ENCODE measurements at places on chromosomes 13 and 19.

DNA sequence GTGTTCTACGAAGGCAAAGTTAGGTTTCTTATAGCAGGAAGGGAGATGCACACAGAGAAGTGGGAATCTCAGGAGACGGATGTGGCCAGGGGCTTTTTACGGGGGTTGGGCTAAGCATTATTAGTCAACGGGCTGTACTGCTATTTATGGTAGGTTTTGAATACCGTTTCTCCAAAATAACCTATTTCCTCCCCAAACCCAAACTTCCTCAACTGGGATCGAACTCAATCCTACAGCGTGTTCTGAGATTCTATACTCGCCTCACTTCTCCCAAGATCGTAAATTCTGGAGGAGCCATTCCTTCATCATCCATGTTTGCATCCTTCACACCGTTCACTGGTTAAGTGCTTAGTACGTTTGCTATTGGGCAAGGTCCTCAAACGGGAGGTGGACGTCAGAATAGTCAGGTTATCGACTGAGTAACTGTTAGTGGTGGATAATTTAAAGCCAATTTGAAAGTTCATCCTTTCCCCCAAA, 1.2 kb upstream of the TRIM13 start:
- no peak for DNase-seq

GRCh38 chr13:100521851-100522617, 66.6 kb downstream of the GGACT start:
- no peak for DNase-seq

DNA sequence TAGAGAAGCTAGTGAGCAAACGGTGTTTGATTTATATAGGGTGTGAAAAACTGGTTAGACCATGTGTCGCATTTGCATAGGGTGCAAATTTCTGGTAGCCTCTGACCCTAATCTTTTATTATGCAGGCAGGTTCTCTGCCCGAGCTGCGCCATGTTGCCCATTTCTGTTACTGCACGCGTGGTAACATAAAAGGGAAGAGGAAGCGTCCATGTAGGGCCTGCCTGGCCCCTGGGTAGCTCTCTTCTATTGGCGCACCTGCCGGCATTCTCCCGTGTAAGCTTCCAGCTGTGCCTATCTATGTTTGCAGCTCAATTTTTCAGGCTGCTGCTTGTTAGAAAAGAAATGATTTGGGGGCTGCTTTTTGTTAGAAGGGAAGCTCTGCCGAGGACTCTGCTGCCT, 14.0 kb upstream of the CD70 start:
- no peak for DNase-seq

- DNase-seq: no peak
These were observed 54.8 kb downstream of the GATAD2A start for GRCh38 chr19:19460258-19460731.

- DNase-seq: no peak
These were observed 9.1 kb downstream of the AP2S1 start for GRCh38 chr19:46841458-46842083.

DNA sequence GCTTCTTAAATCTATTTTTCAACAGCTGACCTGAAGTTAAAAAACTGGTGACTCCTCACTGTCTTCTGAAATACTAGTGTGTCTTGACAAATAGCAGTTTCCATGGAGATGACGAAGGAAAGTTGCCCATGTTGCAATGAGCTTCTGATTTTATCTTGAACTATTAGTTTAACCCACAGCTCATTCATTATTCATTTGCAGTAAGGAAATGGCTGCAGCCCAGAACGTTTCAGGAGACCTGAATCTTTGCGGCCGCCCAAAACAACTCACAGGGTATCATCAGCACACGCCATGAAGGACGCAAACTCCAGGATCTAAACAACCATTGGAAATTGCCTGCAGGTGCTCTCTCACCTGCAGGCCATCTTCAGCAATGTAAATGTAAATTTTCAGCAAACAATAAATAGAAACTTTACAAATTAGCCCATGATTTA, 142.5 kb downstream of the DCLK1 start:
- DNase-seq: no peak

GRCh38 chr13:100436099-100436498, 152.5 kb downstream of the GGACT start:
- DNase-seq: no peak

GRCh38 chr19:48772503-48772953, 17.2 kb downstream of the FGF21 start:
- no peak for DNase-seq

- DNase-seq: no peak
These were observed 26.7 kb downstream of the RCBTB2 start for GRCh38 chr13:48506092-48506701.

- no peak for DNase-seq
These were observed 52.5 kb downstream of the FLT3 start for GRCh38 chr13:28047757-28048388.

DNA sequence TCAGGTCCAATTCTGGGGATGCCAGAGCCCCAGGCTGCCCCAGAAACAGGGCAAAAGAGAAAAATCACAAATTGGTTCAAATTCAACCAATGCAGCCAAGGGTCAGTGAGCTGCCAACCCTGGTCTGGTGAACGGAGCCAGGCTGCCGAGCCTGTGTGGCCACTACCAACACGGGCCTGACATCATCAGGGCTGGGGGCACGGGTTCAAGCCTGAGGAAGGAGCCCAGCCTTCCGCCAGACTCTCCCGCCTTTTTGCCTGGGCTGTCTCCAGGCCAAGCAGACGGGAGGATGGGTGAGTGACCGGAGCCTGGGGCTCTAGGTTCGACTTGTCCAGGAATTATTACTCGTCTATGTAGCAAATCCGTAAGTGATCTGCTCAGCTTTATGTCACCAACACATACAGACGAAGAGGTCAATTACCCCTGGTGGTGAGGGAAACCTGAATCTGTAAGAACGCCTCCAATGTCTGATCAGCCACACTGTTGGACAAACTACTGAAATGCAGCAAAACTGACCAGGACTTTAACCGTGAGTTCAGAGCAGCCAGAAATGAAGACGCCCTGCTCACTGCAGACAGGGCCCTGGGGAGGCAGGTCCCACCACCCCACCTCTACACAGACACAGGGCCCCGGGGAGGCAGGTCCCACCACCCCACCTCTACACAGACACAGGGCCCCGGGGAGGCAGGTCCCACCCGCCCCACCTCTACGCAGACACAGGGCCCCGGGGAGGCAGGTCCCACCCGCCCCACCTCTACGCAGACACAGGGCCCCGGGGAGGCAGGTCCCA, 31.8 kb downstream of the RAB20 start:
- no peak for DNase-seq

DNA sequence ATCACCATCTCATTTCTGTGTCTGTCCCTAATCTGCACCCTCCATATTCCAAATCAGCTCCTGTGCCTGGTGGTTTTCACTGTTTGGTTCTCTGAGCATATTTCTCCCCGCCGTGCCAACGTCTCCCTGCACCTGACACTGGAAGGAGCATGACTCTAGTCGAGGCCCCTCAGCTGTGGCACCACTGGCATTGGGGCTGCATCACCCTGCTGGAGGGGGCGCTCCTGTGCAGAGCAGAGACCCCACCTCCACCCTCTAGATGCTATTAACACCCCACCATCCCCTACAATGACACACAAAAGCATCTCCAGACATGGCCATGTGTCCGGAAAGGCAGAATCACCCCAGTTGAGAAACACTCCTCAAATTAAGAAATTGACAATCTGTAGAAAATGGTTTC, 20.8 kb downstream of the ZSCAN5C start:
- DNase-seq: no peak

DNA sequence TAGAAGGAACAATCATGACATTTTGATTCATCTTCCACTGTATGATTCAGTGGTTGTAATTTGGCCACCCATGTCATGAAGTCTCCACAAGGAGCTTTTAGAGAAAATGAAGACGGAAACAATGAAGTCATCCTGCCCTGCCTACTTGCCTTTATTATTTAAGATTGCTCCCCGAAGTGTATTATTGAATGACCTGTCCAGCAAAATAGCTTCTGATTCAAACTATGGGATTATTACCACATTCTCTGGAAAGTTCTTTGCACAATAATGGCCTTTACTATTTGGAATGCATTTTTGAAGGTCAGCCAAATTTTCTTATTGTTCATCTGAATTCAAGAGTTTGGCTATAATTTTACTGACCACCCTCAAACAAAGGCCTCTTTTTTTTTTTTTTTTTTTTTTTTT, 77.8 kb upstream of the RFC3 start:
- DNase-seq: no peak

GRCh38 chr13:33445476-33445875, 159.9 kb upstream of the STARD13 start:
- DNase-seq: no peak

- DNase-seq: no peak
These were observed 204.9 kb upstream of the KL start for GRCh38 chr13:32811297-32811800.

- DNase-seq: no peak
These were observed 9.7 kb downstream of the PRKACA start for GRCh38 chr19:14107581-14108461.

DNA sequence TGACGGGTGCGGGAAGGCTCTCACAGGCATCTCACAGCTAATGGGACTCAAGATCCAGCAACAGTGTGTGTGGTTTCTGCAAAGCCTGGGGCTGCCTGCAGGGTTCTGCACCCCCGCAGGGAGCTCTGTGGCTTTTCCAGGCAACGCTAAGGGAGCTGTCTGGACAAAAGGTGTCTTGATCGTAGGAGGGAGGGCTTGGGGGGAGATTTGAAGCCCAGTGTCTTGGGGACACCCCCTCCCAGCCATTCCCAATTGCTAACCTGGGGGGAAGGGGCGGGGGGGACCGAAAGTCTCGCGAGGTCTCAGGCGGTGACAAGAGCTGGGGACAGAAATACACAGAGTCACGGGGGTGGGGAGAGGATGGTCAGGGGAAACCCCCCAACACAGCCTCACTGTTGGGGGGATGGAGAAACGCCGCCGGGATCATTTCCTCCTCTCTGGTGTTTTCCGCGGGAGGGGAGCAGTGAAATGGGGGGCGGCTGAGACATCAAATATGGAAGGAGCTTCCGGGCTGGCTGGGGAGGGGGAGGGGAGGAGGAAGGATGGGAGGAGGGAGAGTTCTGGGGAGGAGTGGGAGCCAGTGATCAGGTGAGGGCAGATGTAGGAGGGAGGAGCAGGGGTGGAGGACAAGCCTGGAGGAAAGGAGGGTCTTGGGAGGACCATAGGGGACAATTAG, 13.3 kb downstream of the KCNC3 start:
- DNase-seq: no peak

DNA sequence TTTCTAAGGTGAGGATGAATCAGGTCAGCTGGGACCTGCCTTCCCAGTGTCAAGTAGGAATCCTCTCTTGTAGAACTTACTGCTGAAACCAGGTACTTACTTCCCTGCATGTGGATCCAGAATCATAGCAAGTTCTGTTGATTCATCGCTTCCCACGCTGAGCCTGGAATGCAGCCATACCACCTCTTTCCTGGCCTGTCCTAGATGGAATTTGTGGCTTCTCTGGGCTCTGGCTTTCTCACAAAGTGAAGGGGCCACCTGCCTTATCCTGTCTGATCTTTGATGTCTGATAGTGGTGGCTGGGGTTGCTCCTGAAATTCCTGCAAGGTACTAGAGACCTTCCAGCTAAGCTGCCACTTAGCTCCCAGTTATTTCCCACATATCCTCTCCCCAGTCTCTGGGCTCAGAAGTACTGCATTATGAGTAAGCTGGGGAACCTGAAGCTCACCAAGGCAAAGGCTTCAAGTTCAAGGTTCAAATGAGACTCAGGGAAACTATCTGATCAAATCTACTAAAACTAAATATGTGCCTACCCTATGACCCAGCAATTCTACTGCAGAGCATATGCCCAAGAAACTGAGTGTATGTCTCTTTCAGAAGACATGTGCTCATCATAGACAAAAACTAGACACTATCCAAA, 103.5 kb downstream of the SUCLA2 start:
- DNase-seq: no peak

GRCh38 chr13:88637935-88638334, 966.8 kb downstream of the SLITRK5 start:
- no peak for DNase-seq

GRCh38 chr19:50745221-50745620, 22.1 kb downstream of the CLEC11A start:
- DNase-seq: no peak

- no peak for DNase-seq
These were observed 14.6 kb downstream of the VSIG10L start for GRCh38 chr19:51327066-51328001.

DNA sequence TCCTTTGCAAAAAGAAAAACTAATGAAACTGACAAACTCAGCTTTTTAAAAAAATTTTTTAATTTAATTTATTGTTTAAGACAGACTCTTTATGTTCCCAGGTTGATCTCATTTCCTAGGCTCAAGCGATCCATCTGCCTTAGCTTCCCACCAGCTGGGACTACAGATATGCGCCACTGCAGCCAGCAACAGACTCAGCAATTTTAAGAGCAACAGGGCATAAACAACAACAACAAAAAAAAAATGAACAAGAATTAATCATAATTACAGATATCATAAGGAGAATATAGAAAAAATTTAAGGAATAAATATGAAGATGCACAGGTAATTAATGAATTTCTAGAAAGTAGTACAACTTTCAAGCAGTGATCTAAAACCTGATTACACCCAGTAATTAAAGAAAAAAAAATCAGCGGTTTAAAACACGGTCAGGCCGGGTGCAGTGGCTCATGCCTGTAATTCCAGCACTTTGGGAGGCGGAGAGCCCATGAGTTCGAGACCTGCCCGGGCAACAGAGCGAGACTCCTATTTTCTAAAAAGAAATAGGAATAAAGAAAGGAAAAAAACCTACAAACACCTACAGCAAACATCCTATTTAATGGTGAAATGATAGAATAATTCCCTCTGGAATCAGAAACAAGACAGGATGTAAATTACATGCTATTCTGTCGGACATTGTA, 1.4 kb downstream of the ZNF699 start:
- no peak for DNase-seq

DNA sequence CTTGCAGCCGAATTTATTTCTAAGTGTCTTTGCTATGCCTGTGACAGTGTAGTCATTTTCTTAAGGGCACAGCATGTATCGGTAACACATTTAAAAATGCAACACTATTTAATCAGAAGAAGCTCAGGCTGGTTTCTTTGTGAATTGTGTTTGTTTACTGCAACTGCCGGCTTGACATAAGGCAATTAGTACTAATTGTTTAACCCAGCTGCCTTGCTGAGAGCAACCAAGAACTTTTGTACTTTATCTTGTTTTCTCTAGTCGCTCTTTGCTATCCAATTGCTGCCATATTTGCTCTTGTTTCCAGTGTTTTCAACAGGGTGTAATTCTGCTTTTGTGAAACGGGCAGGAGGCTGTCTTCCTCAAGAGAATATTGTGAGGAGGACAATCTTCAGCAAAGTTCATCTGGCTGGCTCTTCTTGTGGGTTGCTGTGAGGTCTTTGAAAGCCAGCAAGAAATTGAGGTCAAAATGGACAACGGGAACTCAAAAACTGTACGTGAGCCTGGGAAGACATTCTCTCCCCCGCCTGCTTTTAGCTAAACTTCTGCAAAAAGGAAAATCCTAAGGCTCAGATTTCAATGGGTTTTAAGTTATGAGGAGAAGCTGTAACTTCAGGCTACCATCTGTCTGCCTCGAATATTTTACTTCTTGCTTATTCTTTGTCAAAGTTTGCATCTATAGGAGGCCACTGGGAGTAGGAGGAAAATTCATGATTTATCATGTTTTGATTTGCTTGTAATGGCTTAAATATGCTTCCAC, 75.8 kb upstream of the TSHZ3 start:
- DNase-seq: no peak

All from stimulated activated CD8-positive, alpha-beta memory T cell treated with anti-CD3 and anti-CD28 coated beads, Interleukin-12 subunit alpha, Interleukin-12 subunit beta, amount 100 ng/mL, for 1 hour (primary cell).